ENCODE measurements at places on chromosomes 3 and 15. TPM values are rescaled to one million over a fixed set of nuclear protein-coding genes. Genes with fewer than 3 reads are reported as not detected.

DNA sequence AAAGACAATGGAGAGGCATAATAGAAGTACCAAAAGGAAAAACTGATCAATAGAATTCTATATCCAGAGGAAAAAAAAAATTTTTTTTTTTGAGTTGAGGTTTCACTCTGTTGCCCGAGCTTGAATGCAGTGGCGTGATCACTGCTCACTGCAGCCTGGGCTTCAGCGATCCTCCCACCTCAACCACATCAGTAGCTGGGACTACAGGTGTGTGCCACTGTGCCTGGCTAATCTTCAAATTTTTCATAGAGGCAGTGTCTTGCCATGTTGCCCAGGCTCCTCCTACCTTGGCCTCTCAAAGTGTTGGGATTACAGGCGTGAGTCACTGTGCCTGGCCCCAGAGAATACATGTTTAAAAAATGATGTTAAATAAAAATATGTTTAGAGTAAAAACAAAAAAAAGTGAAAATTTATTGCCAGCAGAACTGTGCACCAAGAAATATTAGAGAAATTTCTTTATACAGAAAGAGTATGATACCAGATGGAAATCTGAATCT, 154.3 kb upstream of the ZBTB20 start:
- H3K4me1 ChIP-seq, result no peaks in the 10 kb centered on the region
- DNase-seq, result no peak
- H3K27ac ChIP-seq, result no peak overlapping the region
- no peaks in the 10 kb centered on the region for H3K27me3 ChIP-seq
- no peak overlapping the region for H3K4me3 ChIP-seq

GRCh38 chr3:156017352-156018030, 102.9 kb upstream of the KCNAB1 start:
- H3K27ac ChIP-seq, result no peak overlapping the region
- H3K4me1 ChIP-seq, result no peaks in the 10 kb centered on the region
- DNase-seq, result no peak
- H3K4me3 ChIP-seq, result no peak overlapping the region
- H3K36me3 ChIP-seq, result no peaks in the 10 kb centered on the region
- no peaks in the 10 kb centered on the region for H3K27me3 ChIP-seq

DNA sequence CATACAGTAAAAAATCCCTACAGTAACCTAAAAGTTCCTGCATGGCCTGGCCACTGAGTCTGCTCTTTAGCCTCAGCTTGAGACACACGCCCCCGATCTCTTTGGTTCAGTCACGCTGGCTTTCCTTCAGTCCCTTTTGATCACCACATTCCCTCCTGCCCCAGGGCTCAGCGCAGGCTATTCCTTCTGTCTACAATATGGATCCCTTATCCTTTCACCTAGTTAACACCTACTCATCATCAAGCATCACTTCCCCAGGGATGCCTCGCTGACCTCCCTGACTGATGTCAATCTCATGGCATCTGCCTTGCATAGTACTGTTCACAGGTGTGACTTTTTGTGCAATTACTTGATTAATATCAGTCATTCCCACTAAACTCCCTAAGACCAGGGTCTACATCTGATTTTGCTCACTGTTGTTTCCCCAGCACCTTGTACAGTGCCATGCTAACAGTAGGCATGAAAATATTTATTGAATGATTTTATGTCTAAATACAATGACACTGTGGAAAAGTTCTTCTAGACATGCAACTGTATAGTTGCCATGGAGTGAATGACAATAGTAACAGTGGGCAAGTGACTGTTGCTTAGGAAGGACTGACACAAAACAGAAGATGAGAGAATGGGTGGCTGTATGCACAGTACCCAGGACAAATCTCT, at the start of gene SNTN:
Gene SNTN (plus strand): TSS at position 610 of the 660 bp plus-strand sequence. CDS start 13 bp downstream, at position 623.
- peaks cover 10% of the 10 kb centered on the region for H3K4me1 ChIP-seq
- H3K27me3 ChIP-seq, result no peaks in the 10 kb centered on the region
- no peak for DNase-seq
- H3K4me3 ChIP-seq, result no peak within 1 kb of the TSS
- H3K27ac ChIP-seq, result no peak within 1 kb of the TSS
- H3K36me3 ChIP-seq, result no peaks in the 10 kb centered on the region

- no peaks in the 10 kb centered on the region for H3K4me1 ChIP-seq
- DNase-seq, result no peak
- H3K36me3 ChIP-seq, result no peaks in the 10 kb centered on the region
- H3K4me3 ChIP-seq, result no peak overlapping the region
These were observed 136.9 kb upstream of the PFN2 start for GRCh38 chr3:150107429-150108175.

- no peak for DNase-seq
- H3K4me3 ChIP-seq, result no peak overlapping the region
- H3K27ac ChIP-seq, result no peak overlapping the region
These were observed 126.2 kb upstream of the PTX3 start for GRCh38 chr3:157310329-157311052.

- DNase-seq, result no peak
- H3K4me3 ChIP-seq, result no peak overlapping the region
- H3K36me3 ChIP-seq, result no peaks in the 10 kb centered on the region
- no peak overlapping the region for H3K27ac ChIP-seq
These were observed 311.8 kb downstream of the NTRK3 start for GRCh38 chr15:87944691-87945090.

The UCN2 gene
- total RNA-seq, result 0.94 TPM

The PTPRG gene
- total RNA-seq, result 0.35 TPM

DNA sequence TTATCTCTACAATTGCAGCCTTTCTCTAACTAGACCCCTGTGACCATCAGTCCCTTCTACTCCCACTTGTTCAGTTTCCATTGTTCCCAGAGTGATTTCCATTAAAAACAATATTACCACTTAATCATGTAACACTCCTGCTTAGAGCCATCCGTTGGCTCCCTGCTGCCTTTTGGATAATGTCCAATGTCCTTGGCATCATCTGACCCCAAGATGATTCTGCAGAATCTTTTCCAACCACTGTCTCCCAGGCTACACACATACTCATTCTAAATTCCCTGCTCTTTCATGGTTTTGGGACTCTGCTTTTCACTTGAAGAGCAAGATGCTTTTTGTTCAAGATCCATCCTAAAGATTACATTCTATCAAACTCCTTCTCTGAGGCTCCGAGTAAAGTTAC, 7.1 kb downstream of the KCNH8 start:
- no peak overlapping the region for H3K4me3 ChIP-seq
- H3K4me1 ChIP-seq, result no peaks in the 10 kb centered on the region
- H3K27ac ChIP-seq, result no peak overlapping the region
- no peak for DNase-seq

- H3K27ac ChIP-seq, result no peak overlapping the region
- no peaks in the 10 kb centered on the region for H3K27me3 ChIP-seq
- H3K36me3 ChIP-seq, result no peaks in the 10 kb centered on the region
- H3K4me1 ChIP-seq, result peaks cover 16% of the 10 kb centered on the region
- H3K4me3 ChIP-seq, result no peak overlapping the region
These were observed 19.9 kb downstream of the WNT7A start for GRCh38 chr3:13860001-13860400.

The GOLGA6B gene
- 0.61 TPM for total RNA-seq

GRCh38 chr3:6248528-6248927, 612.4 kb upstream of the GRM7 start:
- DNase-seq, result no peak
- H3K4me3 ChIP-seq, result no peak overlapping the region
- H3K4me1 ChIP-seq, result no peaks in the 10 kb centered on the region
- H3K36me3 ChIP-seq, result no peaks in the 10 kb centered on the region

The WDR93 gene
- not detected for total RNA-seq

All from Calu3 (cell line).